ENCODE measurements at places on chromosomes 11 and 22.

DNA sequence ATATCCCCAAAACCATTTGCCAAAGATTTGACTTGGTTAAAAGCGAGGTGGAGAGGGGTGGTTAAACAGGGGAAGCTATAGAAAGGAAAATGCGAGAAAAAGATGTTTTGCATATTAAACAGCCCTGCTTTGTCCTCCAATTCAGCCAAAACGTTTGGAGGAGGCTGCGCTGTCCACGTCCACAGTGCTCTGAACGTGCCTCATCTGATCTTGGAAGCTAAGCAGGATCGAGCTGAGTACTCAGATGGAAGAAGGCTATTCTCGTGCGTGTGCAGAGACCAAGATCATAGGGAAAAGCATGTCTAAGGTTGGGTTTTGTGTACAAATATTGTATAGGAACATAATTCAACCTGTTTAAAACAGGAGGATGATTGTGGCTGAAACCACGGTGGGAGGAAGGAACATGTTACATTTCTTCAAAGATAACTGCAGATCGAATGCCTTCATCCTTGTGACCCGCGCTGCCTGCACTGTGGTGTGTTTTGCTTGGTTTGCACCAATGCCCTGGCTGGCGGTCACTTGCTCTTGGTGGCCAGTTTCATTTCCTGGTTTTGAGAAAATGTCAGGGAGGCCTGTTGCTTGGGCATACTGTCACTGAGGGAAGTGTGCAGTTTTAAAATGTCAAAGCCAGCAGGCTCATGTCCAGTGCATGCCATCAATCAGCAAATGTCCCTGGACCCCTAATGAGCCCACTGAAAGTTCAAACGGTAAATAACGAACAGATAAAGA, 40.4 kb downstream of the FLI1 start:
- DNase-seq, result no peak

DNA sequence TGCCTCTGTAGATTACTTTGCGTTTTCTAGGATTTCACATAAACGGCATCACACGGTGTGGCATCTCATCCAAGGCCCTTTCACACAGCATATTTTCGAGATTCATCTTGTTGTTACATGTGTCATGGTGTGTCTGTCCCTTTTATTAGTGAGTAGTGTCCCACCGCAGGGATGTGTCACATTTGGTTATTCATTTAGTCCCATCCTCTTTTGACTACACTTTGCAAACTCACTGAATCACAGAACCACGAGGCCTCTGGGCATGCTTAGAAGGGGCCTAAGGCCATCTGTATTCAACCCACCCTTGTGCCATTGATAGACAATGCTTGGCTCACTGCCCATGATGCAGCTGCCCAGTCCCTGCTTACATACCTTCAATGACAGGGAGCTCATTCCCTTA, 4.2 kb upstream of the RAC2 start:
- no peak for DNase-seq

DNA sequence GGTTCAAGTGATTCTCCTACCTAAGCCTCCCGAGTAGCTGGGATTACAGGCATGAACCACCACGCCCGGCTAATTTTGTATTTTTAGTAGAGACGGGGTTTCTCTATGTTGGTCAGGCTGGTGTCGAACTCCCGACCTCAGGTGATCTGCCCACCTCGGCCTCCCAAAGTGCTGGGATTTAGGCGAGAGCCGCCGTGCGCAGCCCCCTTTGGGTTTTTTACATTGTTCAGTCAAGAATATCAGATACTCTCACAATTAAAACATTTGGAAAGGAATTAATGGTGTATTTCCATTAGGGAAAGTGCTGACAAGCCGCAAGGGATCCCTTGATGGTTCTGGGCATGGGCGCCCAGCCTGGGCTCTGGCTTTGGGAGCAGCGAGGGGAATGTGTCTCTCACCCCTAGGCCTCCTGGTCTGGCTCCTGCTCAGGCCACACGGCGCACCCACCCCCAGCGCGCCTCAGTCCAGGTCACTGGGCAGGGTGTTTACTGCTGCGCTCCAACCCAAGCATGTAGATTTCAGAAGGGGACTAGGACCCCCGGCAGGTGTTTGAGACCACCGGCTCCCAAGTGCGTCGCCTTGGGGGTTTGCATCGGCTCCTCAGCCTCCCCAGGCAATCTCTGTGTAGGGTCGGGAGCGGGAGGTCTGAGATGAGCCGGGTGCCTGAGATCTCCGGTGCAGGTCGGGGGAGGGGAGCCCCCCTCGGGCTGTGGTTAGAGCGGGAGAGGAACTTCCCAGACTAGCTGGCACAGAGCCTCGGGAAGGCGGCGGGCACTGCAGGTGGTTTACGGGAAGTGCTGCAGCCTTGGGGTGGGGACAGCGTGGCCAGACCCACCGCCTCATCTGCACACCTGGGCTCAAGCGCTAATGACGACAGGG, 809 bp upstream of the IRF7 start:
- DNase-seq, result no peak

GRCh38 chr11:83715927-83716535, 429.9 kb upstream of the CCDC90B start:
- DNase-seq, result no peak

DNA sequence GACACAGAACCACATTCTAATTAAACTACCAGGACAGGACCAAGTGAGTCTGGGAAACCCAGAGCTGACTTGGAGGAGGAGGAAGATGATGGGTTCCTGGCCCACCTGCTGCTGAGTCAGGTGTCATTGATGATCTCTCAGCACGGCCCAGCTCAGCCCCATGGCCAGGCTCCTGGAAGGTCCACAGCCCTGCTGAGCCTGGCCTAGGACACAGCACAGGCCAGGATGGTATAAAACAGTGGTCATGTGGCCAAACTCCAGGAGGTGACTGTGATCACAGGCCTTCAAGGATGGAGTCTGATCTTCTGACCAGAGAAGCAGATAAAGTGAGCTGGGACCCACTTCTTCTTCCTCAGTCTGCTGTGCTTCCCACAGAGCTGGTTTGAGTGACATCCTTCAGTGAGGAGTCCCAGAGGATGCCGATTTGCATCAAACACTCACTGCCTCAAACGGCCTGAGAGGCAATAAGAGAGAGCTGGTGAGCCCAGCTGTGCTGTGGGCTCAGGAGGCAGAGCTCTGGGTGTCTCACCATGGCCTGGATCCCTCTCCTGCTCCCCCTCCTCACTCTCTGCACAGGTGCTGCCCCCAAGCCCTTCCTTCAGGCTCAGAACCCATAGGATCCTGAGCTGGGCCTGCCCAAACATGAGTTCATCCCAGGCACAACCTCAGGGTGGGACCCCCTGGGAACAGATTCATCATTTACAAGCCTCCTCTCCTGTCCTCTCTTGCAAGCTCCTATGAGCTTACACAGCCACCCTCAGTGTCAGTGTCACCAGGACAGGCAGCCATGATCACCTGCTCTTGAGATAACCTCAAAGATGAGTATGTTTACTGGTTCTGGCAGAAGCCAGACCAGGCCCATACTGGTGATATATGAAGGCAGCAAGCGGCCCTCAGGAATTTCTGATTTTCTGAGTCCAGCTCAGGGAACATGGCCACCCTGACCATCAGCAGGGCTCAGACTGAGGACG, 37.7 kb upstream of the IGLL5 start:
- DNase-seq, result no peak

GRCh38 chr11:35787013-35787504, 124.5 kb downstream of the TRIM44 start:
- no peak for DNase-seq

DNA sequence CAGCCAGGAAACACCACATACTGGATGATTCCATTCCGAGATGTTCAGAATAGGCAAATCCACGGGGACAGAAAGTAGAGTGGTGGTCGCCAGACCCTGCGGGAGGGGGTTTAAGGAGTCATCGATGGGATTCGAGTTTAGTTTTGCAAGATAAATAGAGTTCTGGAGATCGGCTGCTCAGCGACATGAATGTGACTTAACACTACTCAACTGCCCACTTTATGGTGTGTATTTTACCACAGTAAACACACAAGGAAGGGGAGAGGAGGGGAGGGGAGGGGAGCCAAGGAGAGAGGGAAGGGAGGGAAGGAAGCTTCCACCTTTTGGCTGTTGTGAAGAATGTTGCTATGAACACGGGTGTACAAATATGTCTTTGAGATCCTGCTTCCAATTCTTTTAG, 10.4 kb upstream of the ARHGAP8 start:
- DNase-seq, result no peak

GRCh38 chr11:102449651-102450570, 2.7 kb downstream of the TMEM123 start:
- no peak for DNase-seq

- DNase-seq, result no peak
These were observed 29.3 kb upstream of the CSNK1E start for GRCh38 chr22:38346506-38346905.

DNA sequence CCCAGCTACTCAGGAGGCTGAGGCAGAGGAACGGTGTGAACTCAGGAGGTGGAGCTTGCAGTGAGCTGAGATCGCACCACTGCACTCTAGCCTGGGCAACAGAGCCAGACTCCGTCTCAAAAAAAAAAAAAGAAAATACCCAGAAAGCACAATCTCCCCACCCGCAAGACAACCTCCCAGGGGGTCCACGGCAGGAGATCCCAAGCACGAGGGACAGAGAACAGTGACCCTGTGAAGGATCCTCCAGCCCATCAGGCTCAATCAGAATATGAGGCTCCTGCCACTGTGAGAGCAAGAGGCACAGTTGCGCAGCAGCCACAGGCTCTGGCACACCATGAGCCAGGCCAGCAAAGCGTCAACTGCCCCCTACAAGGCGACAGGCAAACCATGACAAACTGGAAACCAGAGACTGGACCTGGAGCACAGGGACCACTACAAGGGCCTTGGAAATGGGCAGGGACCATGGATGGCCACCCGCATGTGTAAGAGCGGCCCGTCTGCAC, 164.8 kb upstream of the GRK3 start:
- no peak for DNase-seq

DNA sequence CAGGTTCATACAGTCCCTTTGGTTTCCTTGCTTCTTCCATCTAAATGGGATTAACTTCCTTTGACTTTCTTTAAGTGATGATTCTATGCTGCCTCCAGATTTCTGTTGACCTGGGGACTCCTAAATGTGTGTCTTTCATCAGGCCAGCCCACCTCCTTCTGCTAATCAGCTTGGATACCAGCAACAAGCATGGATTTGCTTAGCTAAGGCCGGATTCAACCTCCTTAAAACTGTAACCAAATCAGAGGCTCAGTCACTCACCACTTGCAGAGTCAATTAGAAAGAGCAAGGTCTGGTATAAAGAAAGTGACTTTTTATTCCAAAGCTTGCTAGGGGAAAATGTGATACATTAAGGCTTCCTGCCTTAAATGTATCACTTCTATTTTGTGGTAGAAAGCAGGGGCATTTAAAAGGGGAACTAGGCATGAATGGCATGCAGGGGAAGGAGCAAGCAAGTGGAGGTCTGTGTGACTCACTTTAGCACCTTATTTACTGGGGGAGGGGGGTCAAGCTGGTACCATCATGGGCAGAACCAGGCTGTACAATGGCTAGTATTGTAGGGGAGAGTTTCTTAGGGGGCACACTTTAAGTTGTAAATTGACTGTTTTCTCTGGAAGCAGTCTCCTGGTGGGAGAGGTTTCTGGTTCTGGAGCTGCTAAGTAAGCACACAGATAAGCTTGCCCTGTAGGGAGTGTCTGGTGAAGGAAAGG, 239.0 kb upstream of the PDGFD start:
- DNase-seq, result no peak

- no peak for DNase-seq
These were observed 71.2 kb downstream of the HSD17B12 start for GRCh38 chr11:43751726-43752125.

- DNase-seq, result no peak
These were observed 11.5 kb downstream of the STARD10 start for GRCh38 chr11:72782081-72782920.

DNA sequence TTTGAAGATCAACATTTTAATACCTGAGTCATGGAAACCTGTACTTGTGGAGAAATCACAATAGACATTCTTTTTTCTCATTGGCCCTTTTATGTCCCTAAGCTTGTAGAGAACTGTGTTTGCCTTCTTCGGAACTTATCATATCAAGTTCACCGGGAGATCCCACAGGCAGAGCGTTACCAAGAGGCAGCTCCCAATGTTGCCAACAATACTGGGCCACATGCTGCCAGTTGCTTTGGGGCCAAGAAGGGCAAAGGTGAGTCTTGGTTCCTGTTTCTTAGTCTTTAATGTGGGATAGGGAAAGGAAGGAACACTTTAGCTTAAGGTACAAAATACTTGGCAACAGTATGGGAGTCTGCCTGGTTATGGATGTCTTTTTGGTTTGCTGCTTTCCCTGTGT, 44.2 kb downstream of the CTNND1 start:
- DNase-seq, result no peak

- no peak for DNase-seq
These were observed 28.2 kb upstream of the E2F8 start for GRCh38 chr11:19268909-19269308.

DNA sequence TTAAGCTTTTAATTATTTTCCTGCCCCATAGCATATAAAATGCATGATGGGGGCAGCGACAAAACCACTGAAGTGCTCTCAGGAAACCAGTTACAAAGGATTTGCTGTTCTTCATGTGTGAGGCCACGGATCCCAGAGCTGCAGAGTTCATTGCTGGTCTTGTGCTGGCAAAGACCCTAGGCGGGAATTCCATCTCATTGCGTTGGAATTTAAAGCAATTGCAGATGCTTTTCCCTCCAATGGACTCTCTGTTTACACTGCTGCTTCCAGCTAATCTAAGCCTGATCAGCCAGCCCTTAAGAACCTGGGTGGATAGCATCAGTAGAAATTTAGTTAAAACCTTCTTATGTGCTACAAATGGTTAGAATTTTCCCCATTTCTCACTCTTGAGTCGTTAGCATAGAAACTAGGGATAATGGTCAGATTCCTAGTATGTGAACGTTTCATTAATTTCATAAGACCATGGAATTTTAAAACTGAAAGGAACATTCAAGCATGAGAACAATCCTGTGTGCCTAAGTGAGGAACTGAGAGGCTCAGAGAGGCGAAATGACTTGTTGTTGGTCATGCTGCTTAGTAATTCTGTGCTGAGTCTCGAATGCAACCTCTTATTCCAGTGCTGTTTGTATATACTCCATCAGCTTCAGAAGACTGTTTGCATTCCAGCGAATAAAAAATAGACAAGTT, 36.1 kb upstream of the ADSL start:
- DNase-seq, result no peak

GRCh38 chr11:120486138-120486537, 25.4 kb upstream of the GRIK4 start:
- no peak for DNase-seq

DNA sequence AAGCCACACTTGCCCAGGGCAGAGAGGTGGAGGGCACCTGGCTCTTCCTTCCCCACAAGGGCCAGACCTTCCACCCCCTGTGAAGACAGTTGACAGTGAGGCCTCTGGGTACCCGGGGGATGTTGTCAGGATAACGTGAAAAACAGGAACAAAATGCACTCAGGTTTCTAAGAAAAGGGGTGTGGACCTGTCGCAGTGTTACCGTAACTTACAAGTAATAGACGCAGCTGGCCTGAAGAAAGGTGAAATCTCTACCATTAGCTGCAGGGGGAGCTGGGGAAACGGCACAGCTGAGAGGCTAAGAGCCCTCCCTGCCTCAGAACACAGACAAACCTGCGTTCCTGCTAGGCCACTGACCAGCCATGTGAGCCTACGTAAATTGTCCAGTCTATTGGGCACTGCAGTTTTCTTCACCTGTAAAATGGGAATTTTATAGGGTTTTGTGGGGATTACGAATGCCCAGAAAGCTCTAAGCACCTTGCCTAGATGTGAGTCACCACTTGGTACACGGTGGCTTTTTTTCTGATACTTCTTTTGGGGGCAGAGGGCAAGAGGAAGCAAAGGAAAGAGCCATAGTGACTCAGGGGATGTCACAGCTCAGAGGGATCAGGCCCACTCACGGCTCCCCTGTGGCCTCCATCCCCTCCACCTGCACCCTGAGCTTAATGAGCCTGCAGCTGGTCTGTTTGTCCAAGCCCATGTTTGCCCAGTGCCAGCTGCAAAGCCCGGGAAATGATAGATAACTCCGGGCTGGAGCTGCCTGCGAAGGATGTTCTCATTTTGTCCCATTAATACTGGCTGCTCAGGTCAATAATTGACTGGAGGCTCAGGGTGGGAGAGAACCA, 18.4 kb upstream of the CABP7 start:
- no peak for DNase-seq

All from stimulated activated CD8-positive, alpha-beta memory T cell treated with anti-CD3 and anti-CD28 coated beads, Interleukin-7, amount 100 ng/mL, for 1 hour (primary cell).